ENCODE measurements at places on chromosomes 4 and X.

DNA sequence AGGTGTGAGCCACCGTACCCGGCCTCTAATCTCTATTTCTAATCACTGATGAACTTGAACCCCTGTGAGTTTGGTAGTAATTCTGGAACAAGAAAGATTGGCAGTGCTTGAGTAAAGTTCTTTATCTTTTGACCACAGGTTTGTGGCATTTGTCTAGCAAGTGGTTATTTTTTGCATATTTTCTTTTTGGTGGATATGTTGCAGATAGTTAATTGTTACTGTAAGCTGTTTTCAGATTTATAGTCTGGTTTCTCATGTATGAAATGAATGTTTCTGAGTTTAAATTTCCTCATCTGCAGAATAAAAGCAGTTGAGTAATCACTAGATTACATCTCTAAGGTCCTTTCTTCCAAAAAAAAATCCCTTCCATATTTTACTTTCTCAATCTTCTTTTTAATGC lies 105.2 kb downstream of the GASK1B start:
- no peak for DNase-seq

- DNase-seq = no peak
These were observed 17.7 kb downstream of the SPARCL1 start for GRCh38 chr4:87511500-87511899.

DNA sequence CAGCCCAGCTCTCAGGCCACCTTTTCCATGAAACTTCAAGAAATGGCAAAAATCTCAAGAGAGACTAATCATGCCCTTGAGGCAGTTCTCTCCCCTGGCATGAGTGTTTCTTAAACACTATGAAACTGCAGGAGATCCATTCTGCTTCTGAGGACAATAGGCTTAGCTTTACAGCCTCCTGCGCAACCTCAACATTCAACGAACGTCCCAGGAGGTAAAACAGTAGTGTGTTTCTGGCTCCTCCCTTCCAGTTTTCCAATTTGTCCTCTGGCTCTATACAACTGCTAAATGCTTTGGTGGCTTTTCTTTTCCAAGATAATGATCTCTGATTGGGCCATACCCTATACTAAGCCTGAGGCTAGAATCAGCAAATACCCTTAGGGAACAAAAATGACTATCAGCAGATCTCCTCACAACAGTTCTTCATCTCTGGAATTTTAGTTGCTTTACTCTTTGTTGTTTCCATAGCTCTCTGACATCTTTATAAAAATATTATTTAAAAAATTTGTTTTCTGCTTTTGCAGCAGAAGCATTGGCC lies 87.0 kb upstream of the FAT1 start:
- no peak for DNase-seq

GRCh38 chrX:40083120-40083978 lies 14.4 kb downstream of the BCOR start:
- no peak for DNase-seq

- DNase-seq = no peak
These were observed 11.0 kb downstream of the VEGFC start for GRCh38 chr4:176781739-176782100.

DNA sequence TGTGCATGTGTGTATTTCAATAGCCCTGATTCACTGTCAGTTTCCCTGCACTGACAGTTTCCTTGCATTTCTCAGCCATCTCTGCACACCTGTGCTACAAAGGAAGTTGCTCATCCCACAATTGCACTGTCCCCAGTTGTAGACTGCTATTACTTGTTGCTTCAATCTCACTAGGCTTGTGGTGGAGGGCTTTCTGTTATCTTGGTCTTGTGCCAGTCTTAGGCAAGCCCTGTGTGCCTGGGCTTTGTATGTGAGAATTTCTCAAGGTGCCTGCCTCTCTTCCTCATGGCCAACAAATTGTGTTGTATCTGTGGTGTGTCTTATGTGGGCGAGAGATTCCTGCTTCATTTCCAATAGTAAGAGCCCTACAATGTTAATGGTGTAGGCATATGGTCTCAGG lies 467.4 kb downstream of the GRIA2 start:
- no peak for DNase-seq

DNA sequence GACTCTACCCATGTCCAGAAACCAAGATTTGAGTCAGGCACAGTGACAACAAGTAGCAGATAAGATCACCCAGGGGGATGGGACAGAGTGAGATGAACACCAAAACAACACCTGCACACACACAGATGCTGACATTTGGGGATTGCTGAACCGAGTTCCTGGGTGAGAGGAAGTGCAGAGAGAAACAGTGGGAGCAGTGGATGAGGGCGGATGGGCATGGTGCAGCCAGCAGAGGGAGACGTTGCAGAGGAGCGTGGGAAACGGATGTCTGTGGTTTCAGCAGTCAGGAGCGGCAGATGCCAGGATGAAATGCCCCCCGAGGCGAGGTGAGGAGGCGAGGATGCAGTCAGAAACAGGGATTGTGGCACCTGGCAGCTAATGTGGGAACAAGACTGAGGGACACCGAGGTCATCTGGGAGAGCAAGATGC lies 78.6 kb upstream of the STS start:
- no peak for DNase-seq

- no peak for DNase-seq
These were observed 443.4 kb downstream of the PDGFC start for GRCh38 chr4:156528216-156528615.

DNA sequence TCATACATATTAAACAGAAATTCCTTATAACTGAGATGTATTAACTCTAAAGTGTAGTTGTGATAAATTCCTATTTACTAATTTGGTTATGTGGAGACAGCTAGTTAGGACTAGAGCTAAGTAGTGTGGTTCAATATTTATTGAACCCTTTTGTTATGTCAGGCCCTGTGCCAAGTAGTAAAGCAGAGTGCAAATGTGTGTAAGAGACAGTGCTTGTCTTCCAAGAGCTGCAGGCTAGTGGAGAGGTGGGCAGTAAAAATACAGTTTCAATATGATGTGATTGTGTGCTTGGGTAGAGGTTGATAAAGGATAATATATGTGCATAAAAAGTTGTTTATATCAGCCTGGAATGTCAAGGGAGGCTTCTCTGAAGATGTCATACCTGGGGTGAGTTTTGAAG lies 80.0 kb downstream of the TBC1D19 start:
- no peak for DNase-seq

DNA sequence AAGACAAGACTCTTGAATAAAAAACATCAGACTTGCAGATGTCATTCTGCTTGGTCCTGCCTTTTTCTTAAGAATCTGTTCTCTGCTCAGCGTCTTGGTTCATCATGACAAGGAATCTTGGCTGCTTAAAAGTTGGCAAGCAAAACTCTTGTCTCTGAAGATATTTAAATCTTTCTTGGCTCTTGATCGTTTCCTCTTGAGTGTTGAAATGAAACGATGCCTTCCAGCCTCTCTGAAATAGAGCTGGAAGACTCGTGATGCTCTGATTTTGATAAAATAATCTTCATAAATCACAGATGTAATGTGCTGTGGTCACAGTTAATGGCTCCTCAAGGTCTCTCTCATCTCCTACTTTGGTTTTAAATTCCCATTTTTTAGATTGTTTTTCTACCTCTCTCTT lies 39.9 kb upstream of the TMEM192 start:
- no peak for DNase-seq

GRCh38 chr4:48692897-48693296 lies 87.2 kb downstream of the FRYL start:
- no peak for DNase-seq

DNA sequence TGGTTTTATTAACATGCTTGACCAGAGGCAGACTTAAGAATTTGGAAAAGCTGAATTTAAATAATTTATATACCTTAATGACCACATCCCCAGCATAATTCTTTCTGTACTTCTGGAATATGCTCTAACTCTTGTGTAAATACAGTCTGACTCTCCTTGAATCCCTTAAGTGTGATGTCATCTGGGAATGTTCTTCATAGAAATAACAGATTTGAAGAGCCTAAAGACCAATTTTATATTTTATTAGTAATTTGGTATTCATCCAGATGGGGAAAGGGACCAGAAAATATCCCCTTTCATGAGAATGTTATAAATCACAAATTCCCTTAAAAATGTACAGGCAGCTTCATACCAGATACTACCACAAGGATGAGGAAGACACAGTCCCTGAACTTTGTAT lies 58.3 kb downstream of the KCNIP4 start:
- DNase-seq = no peak

Measured in NCI-H1092 (cell line).